ENCODE measurements at places on chromosomes 3 and 15. TPM values are rescaled to one million over a fixed set of nuclear protein-coding genes. Genes with fewer than 3 reads are reported as not detected.

The TAGLN3 gene
- 22.4 TPM for total RNA-seq

The GABRR3 gene
- total RNA-seq: not detected

The SNX4 gene
- 14.8 TPM for total RNA-seq

The TMEM266 gene
- not detected for total RNA-seq

The EFCAB12 gene
- not detected for total RNA-seq

Measured in hair follicular keratinocyte (primary cell).